Activated CD4-positive, alpha-beta T cell treated with anti-CD3 and anti-CD28 coated beads for 36 hours (primary cell): ENCODE measurements at places on chromosomes 6 and 20.

DNA sequence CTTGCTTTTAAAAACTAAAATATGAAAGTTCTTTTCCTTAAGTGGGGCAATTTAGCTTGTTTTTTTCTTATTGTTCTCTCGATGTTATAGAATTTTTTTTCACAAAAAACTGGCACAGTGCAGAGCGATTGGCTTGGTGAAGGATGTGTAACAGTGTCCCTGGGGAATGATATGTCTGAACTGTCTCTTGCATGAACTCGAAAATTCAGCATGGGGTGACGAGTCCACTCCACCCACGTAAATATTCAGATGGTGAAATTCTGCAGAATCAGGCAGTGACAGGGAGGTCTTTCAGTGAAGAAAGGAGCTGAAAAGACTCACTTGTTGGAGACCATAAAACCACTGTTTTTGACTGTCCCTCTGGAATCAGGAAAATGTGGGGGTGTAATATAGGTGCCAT is 505.3 kb downstream of the MMUT start:
- DNase-seq, result no peak

GRCh38 chr6:137177611-137178010 is 4.2 kb upstream of the IL22RA2 start:
- DNase-seq, result no peak

- no peak for DNase-seq
Measured at GRCh38 chr20:61960836-61961235, 104.8 kb downstream of the TAF4 start.

GRCh38 chr6:89360415-89360999 is 8.0 kb upstream of the UBE2J1 start:
- DNase-seq, result no peak

GRCh38 chr6:35745509-35745908 is 8.7 kb downstream of the ARMC12 start:
- DNase-seq, result no peak

DNA sequence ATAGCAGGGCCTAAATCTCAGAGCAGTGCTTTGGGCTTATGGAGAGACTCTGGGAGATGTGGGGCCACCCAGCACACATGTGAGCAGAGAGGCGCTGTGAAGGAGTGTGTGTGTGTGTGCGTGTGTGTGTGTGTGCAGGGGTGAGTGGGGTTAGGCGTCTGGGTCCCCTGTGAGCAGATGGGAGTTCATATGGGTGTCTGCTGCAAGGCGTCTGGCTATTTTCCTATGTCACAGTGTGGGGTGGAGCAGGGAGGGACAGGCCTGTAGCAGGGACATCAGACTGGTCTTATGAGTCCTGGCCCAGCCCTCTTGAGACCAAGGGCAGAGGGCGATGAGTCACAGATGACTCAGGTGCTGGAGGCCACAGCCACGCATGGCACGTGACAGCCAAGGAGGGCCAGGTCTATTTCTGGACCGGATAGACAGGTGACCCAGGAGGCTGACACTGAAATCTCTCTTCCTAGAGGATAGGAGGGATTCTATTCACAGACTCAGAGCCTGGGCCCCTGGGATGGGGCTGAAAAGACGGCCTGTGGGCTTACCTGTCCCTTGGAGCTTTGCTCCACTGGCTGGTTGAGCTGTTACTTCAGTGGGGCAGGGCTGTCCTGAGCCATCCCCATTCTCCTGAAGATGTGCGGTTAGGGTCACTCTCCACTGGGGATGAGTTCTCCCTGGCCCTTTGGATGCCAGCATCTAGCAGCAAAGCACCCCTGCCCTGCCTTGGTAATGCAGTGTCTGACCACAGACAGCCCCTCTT is 28.9 kb downstream of the VEGFA start:
- DNase-seq, result peak; percentile 47

- DNase-seq, result peak; percentile 53
Measured at GRCh38 chr20:25195962-25196785, 662 bp downstream of the ENTPD6 start.

GRCh38 chr20:61723529-61724257 is 342.0 kb downstream of the TAF4 start:
- no peak for DNase-seq

GRCh38 chr20:44776980-44777379 is 31.3 kb downstream of the KCNK15 start:
- peak; percentile 36 for DNase-seq

DNA sequence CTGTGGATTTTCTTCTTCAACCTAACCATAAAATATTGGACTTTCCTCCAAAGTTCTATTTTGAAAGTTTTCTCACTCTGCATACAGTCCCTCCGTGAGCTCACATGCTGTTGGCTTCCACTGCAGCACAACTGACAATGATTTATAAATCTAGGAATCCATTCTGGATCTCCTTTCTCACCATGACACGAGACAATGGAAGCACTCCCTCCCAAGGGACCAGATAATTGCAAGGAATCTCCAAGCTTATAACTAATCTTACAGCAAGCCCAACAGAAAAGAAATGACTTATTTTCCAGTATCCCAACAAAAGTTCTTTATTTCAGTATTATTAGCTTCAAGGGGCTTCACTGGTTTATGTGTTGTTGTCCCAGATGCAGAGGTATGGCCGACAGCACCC is 729.0 kb downstream of the RFPL4B start:
- DNase-seq, result no peak

GRCh38 chr6:167547751-167548150 is 222.9 kb downstream of the TTLL2 start:
- no peak for DNase-seq

DNA sequence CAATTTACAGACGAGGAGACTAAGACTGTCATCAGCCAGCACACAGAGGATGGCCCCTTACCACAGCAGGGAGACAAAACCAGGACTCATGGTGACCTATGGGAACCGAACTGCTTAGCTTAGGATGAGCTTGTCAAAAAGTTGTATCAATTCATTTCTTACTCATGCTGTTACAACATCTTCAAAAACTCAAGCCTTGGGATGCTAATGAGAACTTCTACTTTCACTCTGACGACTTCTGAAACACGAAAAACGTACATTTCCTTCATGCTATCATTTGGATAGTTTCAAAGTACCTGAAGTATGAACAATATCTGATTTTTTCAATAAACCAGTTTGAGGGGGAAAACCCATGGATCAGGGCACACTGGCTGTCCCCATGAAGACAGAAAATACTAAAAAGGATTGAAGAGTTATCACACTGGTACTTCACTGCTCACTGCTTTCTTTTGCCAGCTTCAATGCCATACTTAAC is 31.9 kb downstream of the HIVEP2 start:
- peak; percentile 52 for DNase-seq

DNA sequence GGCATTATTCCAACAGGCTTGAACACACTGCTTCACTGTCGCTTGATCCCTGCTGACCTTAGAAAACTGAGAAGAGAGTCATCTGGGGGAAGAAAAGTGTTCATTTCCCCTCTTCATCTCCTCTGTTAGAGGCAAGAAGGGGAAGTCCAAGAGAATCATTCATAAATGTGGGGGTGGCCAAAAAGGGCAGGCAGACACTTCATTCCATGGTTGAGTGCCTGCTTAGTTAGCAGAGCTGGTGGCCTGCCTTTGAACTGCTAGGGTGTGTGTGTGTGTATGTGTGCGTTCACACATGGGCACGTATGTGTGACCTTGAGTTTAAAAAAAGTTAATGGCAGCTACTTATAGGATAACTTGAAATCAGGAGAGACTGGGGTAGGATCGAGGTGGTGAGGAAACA is 39.4 kb upstream of the RFPL4B start:
- peak; percentile 7 for DNase-seq

GRCh38 chr6:147906361-147906760 is 397.9 kb downstream of the SAMD5 start:
- no peak for DNase-seq

GRCh38 chr6:37068356-37069270 is 63.2 kb downstream of the FGD2 start:
- DNase-seq, result no peak

DNA sequence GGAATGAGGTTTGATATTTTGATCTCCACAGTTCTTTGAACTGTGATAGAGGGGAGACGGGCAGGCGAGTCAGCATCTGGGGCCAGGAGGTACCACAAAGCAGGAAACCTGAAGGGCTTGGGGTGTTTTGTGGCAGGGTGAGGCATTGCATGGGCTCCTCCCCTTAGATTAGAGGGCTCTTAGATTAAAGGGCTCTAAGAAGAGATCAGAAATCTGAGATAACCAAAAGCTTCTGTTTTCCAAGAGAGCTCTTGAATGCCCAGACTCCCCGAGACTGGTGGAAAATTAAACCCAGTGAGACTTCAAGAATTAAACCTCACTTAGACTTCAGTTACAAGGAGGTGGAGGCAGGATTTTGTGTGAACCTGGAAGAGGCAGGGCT is 2.4 kb upstream of the GPX5 start:
- DNase-seq, result peak; percentile 60

DNA sequence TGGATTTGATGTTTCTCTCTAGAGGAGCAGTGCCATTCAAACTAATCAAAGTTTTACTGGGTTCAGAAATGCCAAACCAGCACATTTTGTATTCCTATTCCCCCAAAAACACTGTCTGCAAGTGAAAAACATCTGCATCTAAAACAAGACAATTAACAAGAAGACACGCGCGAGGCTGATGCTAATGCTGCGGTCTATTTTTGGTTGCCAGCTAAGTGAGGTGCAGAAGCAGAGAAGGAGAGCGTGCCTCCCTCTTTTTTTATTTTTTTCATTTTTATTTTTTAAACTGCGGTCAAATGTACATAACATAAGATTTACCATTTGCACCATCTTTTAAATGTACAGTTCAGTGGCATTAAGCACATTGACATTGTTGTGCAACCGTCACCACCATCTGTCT is 641.1 kb downstream of the DHX35 start:
- no peak for DNase-seq
